ENCODE measurements at places on chromosomes 7 and 10.

DNA sequence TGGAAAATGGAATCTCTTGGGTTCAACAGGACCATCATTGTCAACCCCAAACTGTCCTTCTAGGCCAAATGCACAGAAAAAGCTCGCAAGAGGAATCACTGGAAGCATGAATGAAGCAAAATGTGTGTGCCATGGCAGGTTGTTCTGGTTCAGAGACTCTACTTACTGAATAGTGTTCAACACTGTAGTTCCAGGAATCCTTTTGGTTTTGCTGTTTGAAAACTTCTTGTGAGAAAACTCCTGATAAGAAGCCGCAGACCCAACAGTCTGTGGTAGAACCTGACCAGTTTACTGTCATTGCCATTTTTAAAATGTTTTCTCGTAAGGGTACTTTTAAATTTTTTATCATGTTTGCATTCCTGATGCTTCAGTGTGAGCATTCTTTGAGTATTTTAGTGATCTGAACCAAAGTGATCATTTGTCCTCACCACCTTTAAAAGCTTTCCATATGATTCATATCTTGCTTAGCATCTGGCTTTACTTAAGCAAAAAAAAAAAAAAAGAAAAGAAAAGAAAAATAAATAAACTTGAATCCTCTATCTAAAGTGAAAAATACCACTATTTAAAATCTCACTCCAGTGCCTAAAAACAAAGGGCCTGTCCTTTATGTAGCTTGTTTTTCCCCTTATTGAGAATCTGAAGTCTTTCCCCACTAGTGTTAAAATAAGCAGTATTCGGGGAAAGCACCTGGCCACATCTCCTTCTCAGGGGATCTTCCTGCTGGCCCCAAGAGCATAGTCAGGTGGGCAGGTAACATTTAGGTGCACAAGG lies 92.4 kb downstream of the WNT2 start:
- DNase-seq = no peak

DNA sequence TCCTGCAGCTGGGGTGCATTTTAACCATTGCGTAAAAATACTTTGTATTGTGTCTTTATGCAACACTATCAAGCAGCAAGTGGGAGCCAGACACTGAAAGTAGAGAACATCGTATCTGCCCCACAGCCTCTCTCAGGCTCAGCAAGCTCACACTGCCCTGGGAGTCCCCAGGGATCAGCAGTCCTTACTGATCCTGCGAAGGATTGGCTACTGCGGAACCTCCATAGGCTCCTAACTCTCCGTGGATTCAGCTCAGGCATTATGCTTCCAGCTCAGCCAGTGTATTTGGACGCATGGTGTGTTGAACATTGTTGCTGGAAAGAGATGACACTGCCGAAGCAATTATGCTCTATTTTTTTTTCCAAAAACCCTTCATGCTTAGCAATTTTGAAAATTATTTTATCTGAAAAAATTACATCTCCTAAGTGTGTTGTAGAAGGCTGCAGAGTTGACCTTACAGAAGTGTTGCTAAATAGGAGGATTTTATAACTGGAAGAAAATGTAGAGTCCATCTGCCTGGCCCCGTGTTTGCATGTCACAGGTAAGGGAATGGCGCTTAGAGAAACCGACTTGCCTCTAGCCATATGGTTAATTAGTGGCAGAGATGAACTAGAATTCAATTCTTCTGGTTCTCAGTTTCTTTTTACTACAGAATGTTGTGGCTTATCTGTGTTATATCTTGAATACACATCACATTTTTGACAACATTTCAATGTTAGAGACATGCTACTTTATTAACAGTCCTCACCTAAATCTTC lies 276.4 kb upstream of the COBL start:
- DNase-seq = no peak

- DNase-seq = no peak
These were observed 76.1 kb upstream of the PDK4 start for GRCh38 chr7:95672434-95672833.

GRCh38 chr7:128911423-128912031 lies 1.0 kb upstream of the KCP start:
- DNase-seq = no peak

DNA sequence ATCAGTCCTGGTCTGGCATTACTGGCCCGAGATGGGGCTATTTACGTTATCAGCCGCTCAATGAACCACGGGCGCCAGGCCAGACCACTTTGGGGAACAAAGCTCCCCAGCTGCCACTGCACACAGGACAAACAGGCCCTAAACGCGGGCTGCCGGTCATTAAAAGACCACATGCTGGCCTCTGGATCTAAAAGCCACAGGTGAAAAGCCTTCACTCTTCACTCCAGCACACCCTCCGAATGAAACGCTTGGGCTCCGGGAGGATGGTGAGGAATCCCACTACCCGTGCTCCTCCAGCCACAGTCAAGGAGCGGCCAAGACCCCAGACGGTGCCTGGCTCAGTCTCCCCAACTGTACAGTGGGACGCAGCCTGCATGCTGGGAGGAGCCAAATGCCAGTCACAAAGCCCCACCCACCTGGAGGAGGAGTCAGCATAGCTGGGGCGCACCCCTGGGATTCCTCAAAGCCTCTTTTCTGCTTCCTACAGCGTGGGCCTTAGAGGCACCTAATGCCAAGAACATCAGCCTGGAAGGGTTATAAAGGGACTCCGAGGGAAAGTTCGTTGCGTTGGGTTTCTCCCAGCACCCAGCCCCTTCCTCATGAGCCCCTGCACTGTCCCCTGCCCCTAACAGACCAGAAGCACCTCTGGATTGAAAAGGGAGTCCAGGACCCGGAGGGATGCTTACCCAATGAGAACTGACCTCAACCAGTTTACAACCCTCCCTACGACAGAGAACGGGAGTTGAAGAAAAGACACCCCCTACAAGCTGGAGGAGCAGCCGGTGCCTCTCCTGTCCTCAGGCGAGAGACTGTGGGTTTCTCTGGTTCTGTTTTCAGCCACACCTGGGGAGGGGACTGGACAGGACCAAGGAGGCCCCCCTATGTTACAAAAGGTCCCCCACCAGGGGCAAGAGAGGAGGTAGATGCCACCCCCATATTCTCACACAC lies 4.7 kb downstream of the PDGFA start:
- no peak for DNase-seq

GRCh38 chr7:29748286-29749099 lies 57.8 kb upstream of the WIPF3 start:
- DNase-seq = no peak

- DNase-seq = no peak
These were observed 391.0 kb upstream of the NRP1 start for GRCh38 chr10:33725430-33725829.

GRCh38 chr7:105776068-105776790 lies 100.2 kb downstream of the ATXN7L1 start:
- no peak for DNase-seq

DNA sequence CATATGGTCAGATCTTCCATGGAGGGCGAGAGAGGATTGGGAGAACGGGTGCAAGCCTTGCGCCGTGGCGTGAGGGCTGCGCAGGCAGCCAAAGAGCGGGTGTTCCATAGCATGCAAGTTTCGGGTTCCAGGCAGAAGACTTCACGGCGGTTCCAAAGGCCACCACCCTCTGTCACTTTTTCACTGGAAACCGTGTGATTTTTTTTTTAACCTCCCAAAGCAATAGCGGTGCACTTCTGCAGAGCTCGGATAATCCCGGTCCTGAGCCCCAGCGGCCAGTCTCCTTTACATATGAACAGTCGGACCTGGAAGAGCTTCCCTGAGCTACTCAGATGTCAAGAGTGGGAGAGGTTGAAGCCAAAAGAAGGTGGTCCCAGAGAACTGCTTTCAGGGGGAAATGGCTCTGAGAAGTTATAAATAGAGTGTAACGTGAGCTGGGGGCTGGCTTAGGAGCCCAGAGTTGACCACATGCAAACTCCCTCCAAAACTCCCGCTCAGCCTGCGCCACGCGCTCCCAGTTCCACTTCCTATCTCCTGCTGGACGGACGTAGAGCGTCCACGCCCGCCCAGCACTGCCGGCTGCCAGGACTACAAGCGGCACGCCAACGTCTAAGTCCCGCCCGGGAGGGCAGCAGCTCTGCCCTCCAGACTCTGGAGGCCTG lies at the start of gene MEOX2:
MEOX2 (minus strand) TSS at position 389 of the 662 bp plus-strand sequence; CDS start at position 108, 281 bp downstream.
- no peak for DNase-seq

- no peak for DNase-seq
These were observed 270.4 kb downstream of the RELN start for GRCh38 chr7:103719070-103719469.

- no peak for DNase-seq
These were observed 31.4 kb downstream of the FRA10AC1 start for GRCh38 chr10:93671042-93671441.
